ENCODE measurements at places on chromosomes 16 and 17. TPM values are rescaled to one million over a fixed set of nuclear protein-coding genes. Genes with fewer than 3 reads are reported as not detected.

C16orf54 gene
- total RNA-seq: 5.2 TPM

PTX4 gene
- total RNA-seq: 0.35 TPM

MT1A gene
- total RNA-seq: 769 TPM

ZNF594 gene
- 2.8 TPM for total RNA-seq

XYLT2 gene
- total RNA-seq: 14.4 TPM

SEC14L5 gene
- total RNA-seq: 0.35 TPM

NPIPA8 gene
- total RNA-seq: 0.93 TPM

RNF166 gene
- total RNA-seq: 22.5 TPM

MEIOB gene
- not detected for total RNA-seq

GPATCH8 gene
- total RNA-seq: 38.1 TPM

AANAT gene
- total RNA-seq: not detected

- no peak for DNase-seq
Measured at GRCh38 chr17:57772774-57773173, 27.7 kb upstream of the CCDC182 start.

DNA sequence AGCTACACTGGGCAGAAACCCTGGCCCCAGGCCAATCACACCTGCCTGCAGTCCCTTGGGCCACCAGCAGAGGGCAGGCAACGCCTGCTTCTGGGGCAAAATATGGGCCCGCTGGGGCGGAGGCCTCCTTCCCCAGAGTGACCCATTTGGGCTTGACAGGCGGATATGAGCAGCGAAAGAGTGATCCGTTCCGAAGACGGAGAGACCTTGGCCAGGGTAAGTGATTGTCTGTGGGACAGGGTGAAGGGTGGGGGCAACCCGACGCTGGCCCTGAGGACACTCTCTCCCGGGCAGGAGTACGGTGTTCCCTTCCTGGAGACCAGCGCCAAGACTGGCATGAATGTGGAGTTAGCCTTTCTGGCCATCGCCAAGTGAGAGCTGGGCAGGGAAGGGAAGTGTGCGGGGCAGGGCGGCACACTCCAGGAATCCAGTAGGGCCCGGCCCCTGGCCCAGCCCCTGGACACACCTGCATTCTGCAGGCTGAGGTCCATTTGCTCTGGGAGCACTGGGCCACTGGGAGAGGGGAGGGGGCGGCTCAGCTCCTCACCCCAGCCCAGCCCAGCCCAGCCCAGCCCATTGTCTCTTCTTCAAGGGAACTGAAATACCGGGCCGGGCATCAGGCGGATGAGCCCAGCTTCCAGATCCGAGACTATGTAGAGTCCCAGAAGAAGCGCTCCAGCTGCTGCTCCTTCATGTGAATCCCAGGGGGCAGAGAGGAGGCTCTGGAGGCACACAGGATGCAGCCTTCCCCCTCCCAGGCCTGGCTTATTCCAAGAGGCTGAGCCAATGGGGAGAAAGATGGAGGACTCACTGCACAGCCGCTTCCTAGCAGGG, 3.5 kb upstream of the NHERF1 start:
- peak; percentile 96 for DNase-seq

DNA sequence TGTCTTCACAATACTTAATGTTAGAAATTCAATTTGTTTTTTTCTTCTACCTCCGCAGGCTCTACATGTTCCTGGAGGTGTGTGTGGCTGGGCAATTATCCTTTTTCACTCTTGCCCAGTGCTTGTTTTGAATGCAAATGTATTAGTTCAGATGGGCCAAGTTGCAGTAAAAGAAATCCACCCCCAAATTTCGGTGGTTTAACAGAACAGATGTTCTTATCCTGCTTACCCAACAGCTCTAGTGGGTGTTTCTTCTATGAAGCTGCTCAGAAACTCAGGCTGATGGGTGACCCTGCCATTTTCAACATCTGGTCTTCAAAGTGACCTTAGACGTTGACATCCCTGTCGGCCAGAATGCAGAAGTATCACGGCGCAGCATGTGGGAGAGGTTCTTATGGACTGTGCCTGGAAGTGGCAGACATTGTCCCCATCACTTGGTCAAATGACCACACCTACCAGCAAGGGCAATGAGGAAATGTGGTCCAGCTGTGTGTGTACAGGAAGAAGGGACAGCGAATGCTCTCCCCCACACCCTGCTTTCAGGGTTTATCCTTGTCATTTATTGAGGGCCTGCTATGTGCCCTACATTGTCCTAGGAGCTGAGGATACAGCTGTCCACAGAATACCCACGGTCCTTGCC, 157.3 kb downstream of the CDH13 start:
- no peak for DNase-seq

DNA sequence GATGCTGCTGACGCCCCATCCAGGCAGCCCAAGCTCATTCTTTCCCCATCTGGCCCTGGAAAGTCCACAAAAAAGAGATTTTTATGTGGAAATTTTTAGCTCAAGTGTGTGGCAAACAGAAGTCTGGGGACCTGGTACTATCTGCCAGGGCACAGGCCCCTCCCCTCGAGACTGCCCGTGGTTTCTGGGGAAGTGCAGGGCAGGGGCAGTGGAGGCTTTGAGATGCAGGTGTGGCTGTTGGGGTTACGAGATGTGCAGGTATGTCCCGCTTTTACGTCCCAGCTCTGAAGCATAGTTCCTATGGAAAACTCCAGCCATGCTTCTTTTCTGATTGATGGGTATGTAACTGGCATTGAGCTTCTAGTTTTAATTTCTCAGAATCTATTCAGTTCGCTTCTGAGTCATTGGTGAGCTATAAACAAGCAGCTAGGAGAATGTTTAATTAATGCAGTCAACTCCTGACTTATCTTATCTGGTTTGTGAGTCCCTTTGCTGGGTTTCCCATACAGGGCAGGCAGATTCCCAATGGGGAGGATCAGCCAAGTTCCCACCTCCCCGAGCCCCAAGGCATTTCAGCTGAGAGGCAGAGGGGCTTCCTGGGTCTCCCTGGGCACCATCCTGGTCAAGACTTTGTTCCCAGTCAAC, 16.2 kb downstream of the TBX4 start:
- no peak for DNase-seq

GRCh38 chr17:9467518-9467917, 108.1 kb downstream of the STX8 start:
- DNase-seq: no peak

DNA sequence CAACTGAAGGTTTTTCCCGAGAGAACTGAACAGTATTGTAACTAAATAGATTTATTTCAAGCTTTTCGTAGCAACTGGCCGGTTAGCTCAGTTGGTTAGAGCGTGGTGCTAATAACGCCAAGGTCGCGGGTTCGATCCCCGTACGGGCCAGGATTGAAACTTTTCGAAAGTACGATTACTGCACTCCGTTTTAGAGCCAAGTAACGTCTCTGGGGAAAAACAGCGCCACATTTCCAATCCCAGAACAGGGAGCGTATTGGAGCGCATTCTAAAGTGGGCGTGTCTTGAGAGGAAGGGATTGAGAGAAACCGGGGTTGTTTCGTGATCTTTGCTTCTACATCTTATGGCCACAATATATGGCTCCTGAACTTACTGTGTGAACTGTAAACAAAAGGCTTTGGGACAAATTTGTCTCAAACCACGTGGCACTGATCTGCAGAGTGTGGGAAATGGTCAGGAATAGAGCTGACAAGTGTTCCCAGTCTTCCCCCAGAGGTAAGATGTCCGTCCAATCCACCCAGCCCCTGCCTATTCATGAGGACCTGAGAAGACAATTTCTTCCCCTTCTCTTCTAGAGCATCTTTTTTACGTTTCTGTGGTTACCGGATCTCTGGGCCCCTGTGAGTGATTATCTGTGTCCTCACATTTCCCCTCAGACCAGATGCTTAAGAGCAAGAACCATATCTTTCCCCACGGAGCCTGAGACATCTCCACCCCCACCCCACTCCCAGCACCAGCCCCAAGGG, 2.3 kb downstream of the BORCS6 start:
- DNase-seq: peak; percentile 94

DNA sequence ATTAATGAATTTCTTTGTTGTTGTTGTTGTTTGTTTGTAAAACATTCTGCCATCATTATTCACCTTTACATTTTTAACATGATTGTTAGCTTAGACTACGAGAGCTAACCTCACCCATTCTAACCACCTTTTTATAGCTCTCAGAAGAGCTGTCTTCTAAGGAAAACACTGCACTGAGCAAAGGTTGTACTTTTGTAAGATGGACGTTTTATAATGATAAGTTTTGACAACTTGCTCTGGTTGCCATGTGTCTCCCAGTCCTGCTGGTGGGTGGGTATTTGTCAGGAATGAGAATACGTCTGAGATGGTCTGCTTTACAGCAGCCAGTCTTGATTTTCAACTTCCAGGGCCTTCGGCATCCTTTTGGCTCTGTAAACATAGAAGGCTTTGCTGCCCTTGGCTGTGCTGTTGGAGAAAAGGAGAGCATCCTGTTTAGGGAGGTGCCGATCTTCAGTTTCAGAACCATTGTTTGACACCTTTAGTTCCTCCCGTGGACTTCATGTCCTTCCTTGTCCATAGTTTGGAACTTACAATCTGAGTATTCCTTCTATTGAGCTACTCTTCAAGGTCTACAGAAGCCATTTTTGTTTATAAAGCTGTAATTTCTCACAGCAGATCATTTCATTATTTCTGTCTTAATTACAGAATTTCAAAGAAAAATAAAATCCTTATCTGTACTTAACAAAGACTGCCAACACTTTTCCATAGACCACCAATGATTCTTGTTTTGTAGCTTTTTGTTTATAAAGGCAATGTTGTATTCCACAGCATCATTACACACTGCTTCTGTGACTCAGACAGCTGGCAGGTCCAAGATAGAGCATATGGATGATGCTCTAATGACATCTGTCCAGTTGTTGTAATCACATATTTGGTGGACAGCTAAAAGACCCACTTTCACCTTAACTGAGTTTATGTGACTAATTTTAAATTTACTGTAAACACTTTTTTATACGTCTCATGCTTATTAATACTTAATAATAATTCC, 270.1 kb upstream of the TBX2 start:
- DNase-seq: no peak

GRCh38 chr17:78431692-78431958, 53.2 kb downstream of the PGS1 start:
- DNase-seq: no peak

DNA sequence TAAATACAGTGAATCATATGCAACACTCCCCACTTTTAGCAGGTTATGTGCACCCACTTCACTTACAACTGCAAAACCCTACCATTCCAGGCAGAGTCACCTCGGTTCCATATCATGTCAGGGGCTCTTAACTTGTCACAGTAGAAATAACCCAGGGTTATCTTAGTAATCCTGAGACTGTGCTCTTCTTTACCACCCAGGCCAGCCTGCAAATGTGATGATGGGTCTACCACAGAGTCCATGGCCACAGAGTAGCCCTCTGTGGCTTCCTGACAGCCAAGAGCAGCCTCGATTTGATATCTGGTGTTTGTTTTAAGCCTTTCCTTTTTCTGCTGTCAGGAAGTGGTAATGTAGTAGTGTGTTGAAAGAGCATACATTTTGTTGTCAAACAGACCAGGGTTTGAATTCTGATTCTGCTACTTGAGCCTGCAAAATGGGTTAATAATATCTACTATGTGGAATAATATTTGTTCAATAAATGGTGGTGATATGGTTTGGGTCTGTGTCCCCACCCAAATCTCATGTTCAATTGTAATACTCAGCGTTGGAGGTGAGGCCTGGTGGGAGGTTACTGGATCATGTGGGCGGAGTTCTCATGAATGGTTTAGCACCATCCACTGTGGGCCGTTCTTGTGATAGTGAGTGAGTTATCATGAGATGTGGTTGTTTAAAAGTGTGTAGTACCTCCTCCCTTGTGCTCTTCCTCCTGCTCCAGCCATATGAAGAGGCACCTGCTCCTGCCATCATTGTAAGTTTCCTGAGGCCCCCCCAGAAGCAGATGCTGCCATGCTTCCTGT, 416.5 kb downstream of the UTP18 start:
- DNase-seq: no peak

DNA sequence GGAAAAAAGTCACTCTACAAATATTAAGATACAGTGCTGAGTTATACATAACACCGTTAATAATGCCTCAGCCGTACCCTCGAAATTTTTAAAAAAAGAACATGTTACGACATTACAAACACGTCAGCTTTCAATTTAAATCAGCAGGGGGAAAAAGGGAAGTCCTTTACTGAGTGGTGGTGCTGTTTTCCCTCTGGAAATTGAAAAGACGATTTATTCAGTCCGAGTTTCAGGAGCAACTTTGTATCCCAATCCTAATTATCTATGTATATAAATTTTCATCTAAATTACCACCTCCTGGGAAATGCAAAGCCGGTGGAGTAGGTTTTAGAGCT, 1.3 kb downstream of the NETO2 start:
- DNase-seq: no peak

DNA sequence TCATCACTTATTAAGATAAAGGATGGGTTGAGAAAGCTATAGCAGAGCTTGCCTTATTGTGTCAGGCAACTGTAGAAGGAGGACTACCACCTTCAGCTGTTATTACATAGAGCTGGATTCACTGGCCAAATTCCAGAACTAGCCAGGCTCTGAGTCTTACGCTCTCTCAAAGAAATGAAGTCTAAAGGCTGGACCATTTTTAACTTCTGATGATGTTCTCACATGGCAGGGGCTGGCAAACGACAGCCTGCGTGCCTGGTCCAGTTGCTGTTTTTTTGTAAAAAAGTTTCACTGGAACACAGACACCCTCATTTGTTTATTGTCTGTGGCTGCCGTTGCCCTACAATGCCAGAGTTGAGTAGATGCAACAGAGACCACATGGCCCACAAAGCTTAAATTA, 21.2 kb downstream of the TRAF4 start:
- DNase-seq: peak; percentile 39

- DNase-seq: no peak
Measured at GRCh38 chr16:31458073-31458843, 1.0 kb upstream of the ARMC5 start.

- no peak for DNase-seq
Measured at GRCh38 chr16:30526137-30526822, at the start of gene ZNF768. Gene ZNF768 (minus strand): TSS chr16:30526566. CDS start chr16:30526413, 153 bp downstream.

Measured in mesenteric fat pad (tissue), 1 donor.